ENCODE measurements at places on chromosomes 3 and 15.
A peak's percentile ranks its signal among the peaks of the same experiment; 100 is the strongest.

DNA sequence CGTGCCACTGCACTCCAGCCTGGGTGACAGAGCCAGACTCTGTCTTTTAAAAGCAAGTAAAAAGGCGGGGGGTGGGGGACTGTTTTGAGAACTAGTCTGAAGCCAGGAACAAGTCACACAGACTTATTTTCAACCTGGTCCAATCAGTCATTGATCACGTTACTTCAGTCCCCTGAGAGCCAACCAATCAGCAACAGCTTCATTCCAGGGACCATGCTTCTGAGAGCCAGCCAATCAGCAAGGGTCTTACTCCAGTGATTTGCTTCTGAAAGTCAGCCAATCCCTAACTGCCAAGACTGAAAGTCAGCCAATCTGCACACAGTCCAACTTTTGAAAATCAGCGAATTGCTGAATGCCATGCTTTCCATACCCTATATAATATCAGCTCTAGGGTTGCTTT, 48.6 kb upstream of the C15orf39 start:
- DNase-seq: no peak

GRCh38 chr3:5071061-5071460, 51.0 kb upstream of the ARL8B start:
- no peak for DNase-seq

- DNase-seq: no peak
Observed at GRCh38 chr3:26484140-26484539, 138.4 kb upstream of the LRRC3B start.

DNA sequence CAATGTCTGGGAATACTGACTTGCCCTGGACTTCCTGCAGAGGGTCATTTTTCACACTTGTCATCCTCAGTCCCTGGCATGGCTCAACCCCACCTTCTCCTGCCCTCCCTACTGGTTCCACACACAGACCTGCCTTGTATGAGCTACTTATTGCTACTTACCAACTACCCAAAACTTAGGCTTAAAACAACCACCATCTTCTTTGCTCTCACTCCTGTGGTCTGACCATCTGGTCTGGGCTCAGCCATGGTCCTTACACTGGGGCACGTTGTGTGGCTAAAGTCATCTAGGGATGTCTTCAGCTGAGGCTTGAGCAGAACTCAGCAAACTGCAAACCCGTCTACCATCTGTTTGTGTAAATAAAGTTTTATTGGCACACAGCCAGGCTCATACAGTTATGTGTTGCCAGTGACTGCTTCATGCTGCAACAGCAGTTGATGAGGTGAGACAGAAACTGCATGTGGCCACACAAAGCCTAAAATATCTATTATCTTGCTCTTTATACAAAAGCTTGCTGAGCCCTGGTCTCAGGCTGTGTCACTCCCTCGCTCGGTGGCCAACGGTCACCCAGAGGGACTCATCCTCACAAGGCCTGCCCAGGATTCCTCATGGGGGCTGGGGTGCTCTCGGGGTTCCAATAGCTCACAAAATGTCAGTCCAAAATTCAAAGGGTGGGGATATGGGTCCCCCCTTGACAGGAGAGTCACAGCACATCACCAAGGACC, 43.5 kb downstream of the KLF15 start:
- no peak for DNase-seq

DNA sequence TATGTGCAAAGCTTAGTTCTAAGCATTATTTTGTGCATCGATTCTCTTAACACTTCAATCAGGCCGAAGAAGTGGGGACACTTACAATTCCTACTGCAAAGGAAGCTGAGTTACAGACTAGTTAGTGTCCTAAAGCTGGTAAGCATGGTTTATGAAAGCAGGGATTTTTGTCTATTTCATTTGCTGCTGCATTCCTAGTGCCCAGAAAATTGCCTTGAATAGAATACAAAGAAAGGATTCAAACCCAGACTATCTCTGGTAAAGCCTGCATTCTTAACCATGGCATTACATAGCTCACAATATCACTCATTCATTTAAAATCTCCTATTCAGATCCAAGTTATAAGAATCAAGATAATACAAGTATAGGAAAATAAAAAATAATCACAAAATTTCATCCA, 24.4 kb upstream of the CPOX start:
- DNase-seq: no peak

- DNase-seq: no peak
Observed at GRCh38 chr3:108437439-108437838, 73.0 kb downstream of the MYH15 start.

DNA sequence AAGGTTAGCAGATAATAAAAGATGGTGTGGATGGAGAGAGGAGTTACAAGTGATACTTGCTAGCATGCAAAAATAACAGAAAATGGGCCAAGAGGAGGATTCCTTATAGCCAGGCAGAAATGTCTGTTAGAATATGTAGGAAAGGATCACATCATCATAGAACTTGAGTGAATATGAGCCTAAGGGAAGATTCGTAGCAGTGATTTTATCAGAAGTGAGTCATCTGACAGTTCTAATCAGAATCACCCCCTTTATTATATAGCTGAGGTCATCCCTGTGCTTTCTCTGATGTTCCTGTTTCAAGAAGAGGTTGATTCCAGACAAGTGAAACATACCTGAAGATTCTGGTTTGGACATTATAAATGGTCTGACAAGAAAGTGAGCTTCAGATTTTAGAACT, 22.9 kb downstream of the EXOG start:
- no peak for DNase-seq

GRCh38 chr3:169813757-169814517, 1.2 kb upstream of the LRRC34 start:
- DNase-seq: peak; percentile 59

DNA sequence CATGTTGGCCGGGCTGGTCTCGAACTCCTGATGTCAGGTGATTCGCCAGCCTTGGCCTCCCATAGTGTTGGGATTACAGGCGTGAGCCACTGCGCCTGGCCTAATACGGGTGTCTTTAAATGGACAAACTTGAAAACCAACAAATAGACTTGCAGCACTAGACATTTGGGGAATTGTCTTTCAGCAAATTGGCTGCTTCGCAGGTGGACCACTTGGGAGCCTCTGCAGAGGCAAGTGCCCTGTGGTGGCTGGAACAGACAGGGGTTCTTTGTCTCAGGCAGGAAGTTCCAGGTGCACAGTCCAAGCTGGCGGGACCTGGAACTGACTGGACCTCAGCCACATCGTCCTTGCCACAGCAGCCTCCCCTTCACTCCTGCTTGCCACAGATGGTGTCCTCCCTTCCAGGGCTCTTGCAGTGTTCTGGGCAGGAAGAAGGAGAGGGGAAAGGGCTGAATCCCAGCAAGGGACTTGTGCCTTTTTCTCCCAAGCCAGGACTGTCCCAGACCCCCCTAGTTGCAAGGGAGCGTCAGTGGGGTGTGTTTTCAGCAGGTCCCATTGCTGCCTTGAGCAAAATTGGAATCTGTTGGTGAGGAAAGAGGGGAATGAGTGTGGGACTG, 94.3 kb downstream of the TBC1D2B start:
- DNase-seq: no peak

DNA sequence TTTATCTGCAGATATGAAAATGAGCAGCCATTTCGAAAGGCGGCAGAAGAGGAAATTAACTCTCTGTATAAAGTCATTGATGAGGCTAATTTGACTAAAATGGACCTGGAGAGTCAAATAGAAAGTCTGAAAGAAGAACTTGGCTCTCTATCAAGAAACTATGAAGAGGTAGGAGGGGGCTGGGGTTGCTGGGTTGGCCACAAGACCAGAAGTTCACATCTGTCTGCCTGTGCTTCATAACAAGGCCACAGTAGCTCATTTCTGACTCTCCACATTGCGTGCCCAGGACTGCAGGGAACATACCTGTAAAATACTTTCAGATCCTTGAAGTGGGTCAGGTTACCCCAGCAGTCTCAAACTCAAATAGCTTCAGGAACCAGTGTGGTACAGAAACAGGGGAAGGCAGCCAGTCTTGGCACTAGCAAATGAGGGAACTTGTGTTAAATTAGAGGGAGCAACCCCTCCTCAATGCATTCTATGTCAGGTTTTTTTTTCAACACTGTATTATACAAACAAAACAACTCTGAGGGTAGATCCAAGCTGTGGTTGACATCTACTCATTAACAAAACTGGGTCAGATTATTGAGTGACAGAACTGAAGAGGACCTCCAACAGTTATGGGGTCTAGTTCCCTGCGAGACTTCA, 48.7 kb downstream of the BFSP2 start:
- no peak for DNase-seq

GRCh38 chr15:75884041-75884440, 19.6 kb upstream of the FBXO22 start:
- DNase-seq: no peak

GRCh38 chr3:170108955-170109354, 71.2 kb downstream of the GPR160 start:
- no peak for DNase-seq

DNA sequence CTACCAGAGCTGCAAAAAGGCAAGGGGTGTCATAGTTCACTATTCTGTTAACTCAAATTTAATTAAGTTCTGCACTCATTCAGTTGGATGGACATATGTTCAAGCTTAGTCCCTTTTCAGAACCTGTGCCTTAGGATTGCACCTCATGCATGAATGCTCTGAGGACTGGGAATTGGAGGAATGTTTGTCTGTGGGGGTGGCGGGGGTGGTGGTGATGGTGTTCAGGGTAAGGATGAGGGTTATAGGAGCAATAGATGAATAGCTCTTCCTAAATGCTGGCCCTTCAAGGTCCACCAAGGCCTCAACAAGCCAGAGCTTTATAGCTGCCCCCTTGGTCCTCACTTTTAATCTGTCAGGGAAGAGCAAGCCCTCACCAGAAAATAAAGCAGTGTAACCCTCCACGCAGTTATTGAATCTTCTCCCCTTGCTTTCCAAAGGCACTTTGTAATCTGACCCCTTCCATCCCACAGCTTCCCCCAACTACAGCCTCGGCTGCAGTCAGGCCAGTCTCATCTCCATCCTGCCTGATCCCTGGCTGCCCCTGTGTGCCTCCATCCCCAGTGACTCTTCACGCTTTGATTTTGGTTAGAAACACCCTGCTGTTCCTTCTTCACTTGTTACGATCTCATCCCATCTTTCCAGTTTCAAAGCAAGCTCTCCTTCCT, 221.6 kb upstream of the LMCD1 start:
- DNase-seq: no peak

Measured in stimulated activated CD8-positive, alpha-beta memory T cell treated with anti-CD3 and anti-CD28 coated beads, Interleukin-12 subunit alpha, Interleukin-12 subunit beta, amount 100 ng/mL, for 4 hours (primary cell).